ENCODE measurements at places on chromosomes 13 and 19. TPM values are rescaled to one million over a fixed set of nuclear protein-coding genes. Genes with fewer than 3 reads are reported as not detected.

DNA sequence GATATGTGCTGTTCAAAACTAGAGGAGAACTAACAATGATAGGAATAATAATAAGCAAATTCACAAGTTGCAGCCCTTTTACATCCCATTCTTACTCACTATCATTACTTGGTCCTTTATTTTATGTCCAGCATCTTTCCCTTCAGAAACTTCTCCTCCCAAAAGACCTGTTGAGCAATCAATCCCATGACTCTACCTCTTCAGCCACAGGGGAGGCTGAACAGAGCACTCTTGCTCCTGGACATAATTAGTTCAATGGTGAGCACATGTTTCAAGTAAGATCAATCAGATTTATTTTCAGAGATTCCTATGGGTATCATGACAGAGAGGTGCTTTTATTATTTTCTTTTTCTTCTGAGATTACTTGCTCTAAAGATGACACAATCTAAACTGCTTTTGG lies 260.0 kb downstream of the COG6 start:
- H3K27ac ChIP-seq, result no peak overlapping the region
- H3K27me3 ChIP-seq, result no peaks in the 10 kb centered on the region
- no peaks in the 10 kb centered on the region for H3K4me1 ChIP-seq
- no peak for DNase-seq
- H3K36me3 ChIP-seq, result no peaks in the 10 kb centered on the region
- no peak overlapping the region for H3K4me3 ChIP-seq

GRCh38 chr13:48901781-48902180 lies 73.9 kb upstream of the FNDC3A start:
- DNase-seq, result no peak
- H3K27me3 ChIP-seq, result no peaks in the 10 kb centered on the region
- H3K4me1 ChIP-seq, result no peaks in the 10 kb centered on the region
- H3K4me3 ChIP-seq, result no peak overlapping the region
- H3K27ac ChIP-seq, result no peak overlapping the region

DNA sequence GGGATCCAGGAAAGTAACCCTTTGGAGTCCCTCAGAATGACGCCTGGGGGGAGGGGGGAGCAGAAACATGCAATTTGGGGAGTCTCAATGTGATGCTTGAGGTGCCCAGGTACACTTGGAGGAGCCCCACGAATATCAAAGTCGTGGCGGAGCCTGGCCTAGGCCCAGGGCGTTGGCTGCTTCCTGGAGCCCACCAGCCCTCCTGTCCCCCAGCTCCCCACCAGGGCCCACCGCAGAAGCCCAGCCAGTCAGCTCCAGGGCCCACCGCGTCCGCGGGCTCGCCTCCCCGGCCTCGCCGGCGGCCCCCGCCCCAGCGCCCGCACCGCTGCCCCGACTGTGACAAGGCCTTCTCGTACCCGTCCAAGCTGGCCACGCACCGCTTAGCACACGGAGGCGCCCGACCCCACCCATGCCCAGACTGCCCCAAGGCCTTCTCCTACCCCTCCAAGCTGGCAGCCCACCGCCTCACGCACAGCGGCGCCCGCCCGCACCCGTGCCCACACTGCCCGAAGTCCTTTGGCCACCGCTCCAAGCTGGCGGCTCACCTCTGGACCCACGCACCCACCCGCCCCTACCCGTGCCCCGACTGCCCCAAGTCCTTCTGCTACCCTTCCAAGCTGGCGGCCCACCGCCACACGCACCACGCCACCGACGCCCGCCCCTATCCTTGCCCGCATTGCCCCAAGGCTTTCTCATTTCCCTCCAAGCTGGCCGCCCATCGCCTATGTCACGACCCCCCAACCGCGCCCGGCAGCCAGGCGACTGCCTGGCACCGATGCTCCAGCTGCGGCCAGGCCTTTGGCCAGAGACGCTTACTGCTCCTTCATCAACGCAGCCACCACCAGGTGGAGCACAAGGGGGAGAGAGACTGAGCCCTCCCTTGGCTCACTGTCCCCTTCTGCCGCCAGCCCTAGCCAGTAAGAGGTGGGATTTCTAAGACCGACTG lies 2.1 kb downstream of the ZNF575 start:
- no peaks in the 10 kb centered on the region for H3K36me3 ChIP-seq
- H3K4me3 ChIP-seq, result no peak overlapping the region
- H3K27me3 ChIP-seq, result no peaks in the 10 kb centered on the region
- peak; percentile 64 for DNase-seq
- H3K4me1 ChIP-seq, result peaks cover 10% of the 10 kb centered on the region

- no peak overlapping the region for H3K27ac ChIP-seq
- H3K36me3 ChIP-seq, result no peaks in the 10 kb centered on the region
- no peaks in the 10 kb centered on the region for H3K27me3 ChIP-seq
- DNase-seq, result no peak
- H3K4me1 ChIP-seq, result no peaks in the 10 kb centered on the region
Measured at GRCh38 chr13:75506018-75506417, 24.0 kb upstream of the TBC1D4 start.

Gene TLE6
- total RNA-seq, result 0.47 TPM

GRCh38 chr19:7337380-7338194 lies 11.2 kb upstream of the ARHGEF18 start:
- no peak for DNase-seq
- H3K36me3 ChIP-seq, result no peaks in the 10 kb centered on the region
- H3K4me1 ChIP-seq, result no peaks in the 10 kb centered on the region
- no peaks in the 10 kb centered on the region for H3K27me3 ChIP-seq
- no peak overlapping the region for H3K27ac ChIP-seq

DNA sequence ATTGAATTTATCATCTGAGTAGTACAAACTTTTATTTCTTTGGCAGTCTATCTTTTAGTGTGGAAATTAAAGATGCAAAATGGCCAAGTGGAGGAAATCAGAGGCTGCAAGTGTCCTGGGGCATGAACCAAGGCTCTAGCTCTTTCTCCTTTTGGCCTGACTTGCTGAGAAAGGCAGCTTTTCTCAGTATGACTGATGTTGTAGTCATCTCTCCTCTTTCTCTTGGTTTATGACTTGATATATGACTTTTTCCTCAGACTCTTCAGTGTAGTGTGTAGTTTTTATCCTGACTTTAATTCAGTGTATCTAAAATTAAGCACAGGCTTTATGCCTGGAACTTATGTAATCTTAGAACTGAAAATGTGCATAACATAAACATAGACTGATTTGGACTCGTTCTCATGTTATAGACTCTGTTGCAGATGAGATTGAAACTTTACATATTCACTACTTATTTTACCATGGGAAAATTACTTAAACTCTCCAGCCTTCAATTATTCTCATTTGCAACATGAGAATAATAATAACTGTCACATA lies 65.7 kb downstream of the SLITRK5 start:
- no peaks in the 10 kb centered on the region for H3K36me3 ChIP-seq
- no peak overlapping the region for H3K4me3 ChIP-seq
- no peak for DNase-seq
- H3K4me1 ChIP-seq, result no peaks in the 10 kb centered on the region

Gene SIRT6
- total RNA-seq, result 7.7 TPM

DNA sequence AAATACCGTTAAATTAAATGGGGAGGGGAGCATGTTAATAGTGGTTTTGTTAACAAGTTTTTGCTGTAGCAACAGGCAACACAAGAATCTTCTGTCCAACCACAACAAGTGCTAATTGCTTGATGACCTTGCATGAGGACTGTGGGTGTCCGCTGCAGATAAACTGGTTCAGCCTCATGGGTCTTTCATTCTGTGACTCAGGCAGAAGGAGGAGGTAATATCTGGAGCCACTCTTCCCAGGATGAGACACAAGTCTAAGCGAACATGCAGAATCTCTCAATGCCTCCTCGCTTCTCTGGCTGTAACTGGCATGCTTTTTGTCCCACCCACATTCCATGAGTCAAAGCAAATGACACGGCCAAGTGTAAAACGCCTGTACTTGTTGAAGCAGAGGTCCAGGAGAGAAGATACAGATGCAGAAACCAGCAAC lies 56.6 kb upstream of the MYO16 start:
- H3K36me3 ChIP-seq, result no peaks in the 10 kb centered on the region
- no peak for DNase-seq
- H3K27ac ChIP-seq, result no peak overlapping the region
- H3K27me3 ChIP-seq, result no peaks in the 10 kb centered on the region
